ENCODE measurements at places on chromosomes 5 and 9.

DNA sequence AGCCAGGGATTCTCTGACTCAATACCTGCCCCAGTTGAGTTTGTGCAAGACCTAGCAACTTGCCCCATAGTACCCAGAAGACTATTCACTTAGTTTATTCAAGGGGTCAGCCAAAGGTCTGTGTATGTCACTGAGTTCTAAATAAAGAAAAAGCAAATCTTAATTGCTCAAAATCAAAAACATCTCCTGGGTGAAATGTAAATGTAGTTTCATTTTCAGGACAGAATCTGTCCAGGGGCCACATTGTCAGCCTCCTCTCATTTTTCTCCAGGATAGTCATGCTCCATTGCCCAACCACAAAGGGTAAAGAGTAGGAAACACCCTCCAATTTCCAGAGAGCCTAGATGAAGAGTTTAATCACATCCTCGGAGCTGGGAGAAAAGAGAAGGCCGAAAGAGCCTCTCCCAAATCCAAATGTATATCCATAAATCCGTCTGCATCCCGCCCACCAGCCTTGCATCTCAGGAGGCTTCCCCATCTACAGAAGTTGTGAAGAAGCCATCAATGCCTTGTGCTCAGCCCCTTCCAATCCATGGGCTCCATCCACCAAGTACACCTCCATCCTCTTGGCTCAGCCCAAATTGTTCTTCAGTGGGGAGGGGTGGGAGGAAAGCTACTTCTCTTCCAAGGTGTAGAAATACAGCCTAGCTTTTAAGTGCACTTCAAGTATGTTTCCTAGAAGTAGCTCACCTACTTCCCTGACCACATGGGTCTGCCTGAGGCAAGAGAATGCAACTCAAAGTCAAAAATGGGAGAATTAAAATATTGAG, 26.9 kb downstream of the ADAM19 start:
- no peak for DNase-seq

DNA sequence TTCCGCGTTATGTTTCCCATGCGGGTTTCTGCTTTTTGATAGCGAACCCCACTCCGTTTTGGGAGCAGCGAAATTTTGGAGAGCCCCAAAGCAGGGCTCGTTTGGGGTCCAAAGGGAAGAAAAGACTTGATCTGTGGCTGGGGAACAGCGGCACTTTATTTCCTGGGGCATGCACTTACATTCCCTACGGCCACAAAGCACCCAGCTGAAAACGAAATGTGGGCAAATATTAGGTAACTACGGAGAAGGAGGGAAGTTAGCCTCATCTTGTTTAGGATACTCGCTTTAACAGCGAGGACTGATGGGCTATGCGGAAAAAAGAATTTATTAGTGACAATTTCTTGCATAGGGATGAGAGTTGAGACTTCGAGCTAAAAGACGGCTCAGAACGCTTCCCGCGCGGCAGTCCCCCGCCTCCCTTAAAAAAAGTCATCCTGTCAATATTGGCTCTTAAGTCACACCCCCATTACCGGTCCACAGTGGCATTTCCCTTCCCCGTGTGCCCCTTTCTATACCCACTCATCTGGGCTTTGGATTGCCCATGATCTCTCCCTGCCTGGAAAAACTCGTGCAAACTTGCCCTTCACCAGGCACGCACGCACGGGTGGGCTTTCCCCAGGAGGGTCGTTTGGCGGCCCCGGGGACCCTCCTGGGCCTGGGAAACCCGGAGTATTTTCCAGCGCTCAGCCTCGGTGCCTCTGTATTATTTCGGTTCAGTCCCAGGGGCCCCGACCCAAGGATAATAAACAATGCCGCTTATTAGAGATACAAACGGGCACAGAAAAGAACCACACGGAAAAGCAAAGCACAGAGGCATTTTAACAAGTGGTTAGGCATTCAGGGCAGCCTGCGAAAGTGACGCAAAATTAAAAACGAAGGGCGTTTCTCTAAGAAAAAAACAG, 35.8 kb upstream of the NFIB start:
- DNase-seq: no peak

DNA sequence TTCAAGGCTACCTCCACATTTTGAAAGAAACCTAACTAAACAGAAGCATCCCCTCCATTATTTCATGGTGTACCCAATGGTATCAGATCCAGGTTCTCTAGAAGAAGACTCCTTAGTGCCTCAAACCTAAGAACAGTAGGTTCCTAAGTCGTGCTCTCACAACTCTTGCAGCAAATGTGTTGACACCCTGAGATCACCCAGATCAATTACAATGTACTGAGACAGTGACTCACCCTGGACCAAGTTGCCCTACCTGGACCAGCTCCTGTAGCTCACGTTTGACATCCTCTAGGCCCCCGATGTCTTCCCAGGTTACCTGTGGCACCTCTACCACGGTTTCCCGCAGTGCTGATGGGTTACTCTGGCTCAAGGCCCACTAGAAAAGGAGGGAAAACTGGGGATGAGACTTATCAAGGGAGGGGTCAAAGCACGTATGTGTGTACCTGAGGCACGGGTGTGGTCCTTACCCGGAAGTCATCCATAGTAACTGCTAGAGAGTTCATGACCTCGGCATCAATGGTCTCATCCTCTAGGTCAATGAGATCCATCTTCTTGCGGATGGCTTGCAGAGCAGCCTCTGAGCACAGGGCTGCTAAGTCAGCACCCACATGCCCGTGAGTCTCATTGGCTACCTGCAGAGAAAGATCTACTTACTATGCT, 11.7 kb downstream of the VCP start:
- no peak for DNase-seq

DNA sequence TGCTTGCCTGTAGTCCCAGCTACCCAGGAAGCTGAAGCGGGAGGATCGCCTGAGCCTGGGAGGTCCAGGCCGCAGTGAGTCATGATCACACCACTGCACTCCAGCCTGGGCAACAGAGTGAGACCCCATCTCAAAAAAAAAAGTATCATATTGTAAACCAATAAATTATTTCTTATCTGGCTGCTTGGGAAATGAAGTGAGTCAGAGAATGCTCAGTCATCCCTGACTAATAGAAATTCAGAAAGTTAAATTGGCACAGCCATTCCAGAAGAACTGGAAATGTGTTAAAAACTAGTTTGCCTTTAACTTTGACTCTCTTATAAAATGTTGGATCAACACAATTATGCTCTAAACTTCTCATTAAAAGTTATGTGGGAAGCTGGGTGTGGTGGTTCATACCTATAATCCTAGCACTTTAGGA, 9.8 kb upstream of the GNE start:
- DNase-seq: no peak

DNA sequence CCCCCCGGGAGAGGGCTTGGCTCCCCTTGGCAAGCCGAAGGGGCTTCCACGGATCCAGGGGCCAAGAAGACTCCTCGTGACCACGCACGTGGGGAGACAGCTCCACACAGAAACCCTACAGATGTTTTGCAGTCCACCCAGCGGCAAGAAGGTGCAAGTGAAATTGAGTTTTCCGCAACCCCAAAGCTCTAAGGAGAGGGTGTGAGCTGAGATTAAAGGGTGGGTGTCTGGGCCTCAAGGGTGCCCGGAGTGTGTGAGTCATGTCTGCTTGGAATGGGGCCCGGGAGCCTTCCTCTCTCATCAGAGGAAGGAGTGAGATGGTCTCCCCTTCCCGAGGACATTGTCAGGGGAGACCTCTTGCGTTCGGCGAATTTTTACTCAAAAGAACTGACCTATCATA, 79.1 kb downstream of the OLFM1 start:
- DNase-seq: no peak

DNA sequence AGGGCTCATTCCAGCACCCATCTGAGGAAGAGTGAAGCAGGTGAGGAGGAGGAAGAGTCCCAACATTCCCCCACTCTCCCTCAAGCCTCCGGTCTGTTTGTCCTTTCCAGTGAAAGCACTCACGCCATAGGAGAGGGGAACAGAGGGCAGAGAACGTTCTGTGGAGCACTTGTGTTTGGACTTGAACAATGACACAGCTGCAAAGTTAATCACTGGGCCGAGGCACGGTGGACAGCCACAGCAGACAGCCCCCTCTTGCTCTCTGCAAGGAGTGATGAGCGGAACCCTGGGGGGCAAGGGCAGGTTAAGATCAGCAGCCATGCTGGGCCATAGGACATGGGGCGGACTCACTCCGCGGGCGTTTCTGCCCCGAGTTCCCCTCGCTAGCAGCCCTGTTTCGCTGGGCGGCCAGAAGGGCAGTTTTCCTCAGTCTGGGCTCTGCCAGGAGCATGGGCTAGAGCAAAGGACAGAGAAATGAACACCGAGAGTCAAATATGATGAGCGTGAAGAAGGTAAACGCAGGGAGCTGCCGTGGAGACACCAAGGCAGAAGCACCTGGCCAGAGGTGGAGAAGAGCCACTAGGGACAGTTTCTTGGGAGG, 185.7 kb downstream of the GAPVD1 start:
- no peak for DNase-seq

GRCh38 chr9:122366074-122366660, 4.7 kb upstream of the PTGS1 start:
- peak; percentile 84 for DNase-seq

DNA sequence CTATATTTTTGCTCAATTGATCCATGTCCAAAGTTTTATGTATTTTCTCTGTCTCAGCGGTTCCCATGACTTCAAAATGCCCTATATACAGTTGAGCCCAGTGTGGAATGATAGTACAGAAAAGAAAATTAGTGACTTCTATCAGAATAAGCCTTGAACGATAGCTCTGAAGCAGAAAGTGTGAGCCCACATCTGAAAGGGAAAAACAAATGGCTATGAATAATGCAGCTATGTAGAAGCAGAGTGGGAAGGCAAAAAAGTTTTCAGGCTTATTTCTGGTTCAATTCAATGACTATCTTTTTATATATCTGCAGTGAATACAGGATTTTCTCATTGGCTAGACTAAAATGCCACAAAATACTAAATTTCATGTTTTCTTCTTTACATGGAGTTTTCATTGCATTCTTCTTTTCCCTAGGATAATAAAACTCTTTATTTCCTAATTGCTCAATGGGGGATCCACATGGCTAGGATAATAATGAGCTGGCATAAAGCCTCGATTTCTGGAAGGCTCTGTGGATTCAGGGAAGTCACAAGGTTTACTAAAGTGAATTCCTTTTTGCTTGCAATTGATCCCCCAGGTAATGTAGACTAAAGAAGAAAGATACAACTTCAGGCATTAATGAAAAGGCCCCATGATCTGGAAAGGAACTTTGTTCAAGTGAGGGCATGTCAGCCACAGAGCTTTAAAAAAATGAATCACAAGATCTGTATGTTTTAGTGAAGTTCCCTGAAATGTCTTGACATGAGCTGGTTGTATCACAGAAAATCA, 377.0 kb upstream of the RIOK2 start:
- DNase-seq: no peak

GRCh38 chr5:175163586-175164275, 280.3 kb downstream of the DRD1 start:
- no peak for DNase-seq

GRCh38 chr5:110195288-110195687, 505.6 kb downstream of the MAN2A1 start:
- DNase-seq: no peak

- DNase-seq: no peak
These were observed 60.8 kb downstream of the HINT1 start for GRCh38 chr5:131104169-131104808.

DNA sequence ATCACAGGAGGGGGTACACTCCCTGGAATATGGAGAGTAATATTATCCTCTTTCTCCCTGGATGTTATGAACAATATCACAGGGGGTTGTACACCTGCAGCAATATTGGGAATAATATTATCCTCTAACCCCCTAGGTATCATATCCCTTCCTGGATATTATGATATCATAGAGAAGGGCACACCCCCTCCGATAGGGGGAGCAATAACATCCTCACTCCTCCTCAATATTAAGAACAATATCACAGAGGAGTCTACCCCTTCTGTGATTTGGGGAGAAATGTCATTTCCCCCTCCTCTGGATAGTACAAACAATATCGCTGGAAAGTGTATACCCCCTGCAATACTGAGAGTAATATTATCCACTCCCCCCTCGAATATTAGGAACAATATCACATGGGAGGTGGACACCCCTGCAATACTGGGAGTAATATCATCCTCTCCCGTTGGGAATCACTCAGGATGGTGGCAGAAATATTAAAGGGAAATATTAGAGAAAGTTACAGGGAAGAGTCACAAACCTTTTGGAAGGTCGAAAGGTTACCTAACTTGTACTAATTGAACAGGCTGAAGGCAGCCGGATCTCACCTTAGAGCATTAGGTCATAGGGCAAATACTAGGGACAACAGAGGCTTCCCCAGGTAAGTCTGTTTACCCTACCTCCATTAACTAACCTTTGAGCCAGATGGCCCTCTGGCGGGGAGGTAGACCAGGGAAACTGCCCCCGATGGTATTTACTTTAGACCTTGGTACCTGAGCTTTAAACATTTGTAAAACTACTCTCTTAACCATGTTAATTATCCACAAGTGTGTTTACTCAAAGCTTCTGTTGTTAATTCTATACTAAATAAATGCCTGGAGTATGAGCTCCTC, 57.5 kb upstream of the FREM1 start:
- no peak for DNase-seq

DNA sequence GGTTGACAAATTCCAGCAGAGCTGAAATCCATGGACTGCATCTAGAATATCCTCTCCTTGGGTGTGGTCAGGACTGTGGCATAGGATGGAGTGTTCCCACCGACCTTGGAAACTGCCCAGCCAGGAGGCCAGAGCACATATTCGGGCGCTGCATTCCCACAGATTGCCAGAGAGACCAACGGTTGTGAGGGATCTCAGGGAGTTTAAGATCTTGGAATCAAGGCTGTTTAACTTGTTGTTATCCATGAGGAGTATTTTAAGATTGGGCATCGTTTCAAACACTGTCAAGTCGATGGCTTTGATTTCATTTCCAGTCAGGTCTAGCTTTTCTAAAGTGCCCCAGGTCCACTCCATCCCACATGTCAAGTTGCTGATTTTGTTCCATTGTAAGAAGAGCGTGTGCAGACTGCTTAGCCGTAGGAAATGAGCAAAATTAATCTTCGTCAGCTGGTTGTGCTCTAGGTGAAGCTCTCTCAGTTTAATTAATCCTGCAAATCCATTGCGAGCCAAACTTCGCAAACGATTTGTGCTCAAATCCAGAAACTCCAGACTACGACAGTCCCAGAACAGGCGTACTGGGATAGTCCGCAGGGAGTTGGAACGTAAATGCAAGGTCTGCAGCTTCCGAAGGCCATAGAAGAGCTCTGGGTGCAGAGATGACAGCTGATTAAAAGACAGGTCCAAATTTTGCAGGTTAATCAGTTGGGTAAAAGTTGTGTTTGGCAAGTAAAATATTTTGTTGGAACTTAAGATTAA, 1.5 kb downstream of the LRRTM2 start:
- DNase-seq: no peak

- no peak for DNase-seq
These were observed 774.5 kb downstream of the TLR4 start for GRCh38 chr9:118478752-118479151.

GRCh38 chr5:61811052-61811451, 479.0 kb downstream of the ZSWIM6 start:
- DNase-seq: no peak

GRCh38 chr9:136603901-136604814, 58.3 kb upstream of the NOTCH1 start:
- DNase-seq: no peak

DNA sequence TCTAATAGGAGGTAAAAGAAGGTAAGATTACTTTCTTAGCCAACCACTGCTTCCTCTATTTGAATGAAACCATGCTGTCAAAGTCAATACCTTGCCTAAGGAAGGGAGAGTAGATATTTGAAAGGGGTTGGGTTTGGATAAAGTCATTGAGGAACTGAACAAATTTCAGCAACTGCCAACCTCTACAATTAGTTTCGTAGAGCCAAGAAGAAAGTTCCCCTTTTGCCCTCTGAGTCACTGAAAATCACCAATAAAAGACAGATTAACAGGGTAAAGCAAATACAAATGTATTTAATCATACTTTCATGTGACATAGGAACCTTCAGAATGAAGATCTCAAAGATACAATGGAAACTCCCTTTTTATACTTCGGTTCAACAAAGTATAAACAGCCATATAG, 615.7 kb downstream of the GABRG2 start:
- DNase-seq: no peak
